Effector CD8-positive, alpha-beta T cell (primary cell): ENCODE measurements at places on chromosomes 6 and 20.

GRCh38 chr6:150667977-150668716 is 68.5 kb downstream of the PLEKHG1 start:
- no peak for DNase-seq

GRCh38 chr6:154157082-154157481 is 118.0 kb downstream of the OPRM1 start:
- DNase-seq: no peak

DNA sequence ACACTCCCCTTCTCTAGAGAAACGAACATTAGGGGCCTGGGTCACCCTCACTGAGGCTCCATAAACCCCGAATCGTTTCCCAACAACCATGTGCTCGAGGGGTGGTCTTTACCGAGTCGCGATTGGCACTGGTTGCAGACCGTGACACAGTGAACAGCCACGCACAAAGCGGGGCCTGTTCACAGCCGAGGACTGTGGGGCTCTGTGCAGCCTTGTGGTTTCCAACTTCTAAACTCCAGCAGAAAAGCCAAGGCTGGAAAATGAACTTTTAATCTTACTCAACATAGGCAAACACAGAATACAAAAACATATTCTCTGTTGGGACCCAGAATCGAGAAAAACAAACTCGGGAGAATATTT is 19.0 kb downstream of the RRBP1 start:
- no peak for DNase-seq

DNA sequence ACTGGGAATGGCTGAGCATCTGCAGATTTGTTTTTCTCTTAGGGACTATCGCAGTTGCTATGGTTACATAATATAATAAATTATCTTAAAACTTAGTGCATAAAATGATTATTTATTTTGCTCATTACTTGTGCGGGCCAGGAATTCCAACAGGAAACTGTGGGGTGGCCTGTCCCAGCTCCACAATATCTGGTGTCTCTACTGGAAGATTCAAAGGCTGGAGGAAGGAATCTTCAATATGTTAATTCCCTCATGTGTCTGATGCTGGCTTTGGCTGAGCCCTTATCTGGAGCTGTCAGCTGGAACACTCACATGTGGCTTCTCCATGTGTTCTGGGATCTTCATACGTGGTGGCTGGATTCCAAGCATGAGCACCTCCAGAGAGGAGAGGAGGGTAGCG is 23.9 kb upstream of the B3GAT2 start:
- DNase-seq: no peak

GRCh38 chr6:133208183-133208755 is 32.9 kb upstream of the EYA4 start:
- no peak for DNase-seq

- DNase-seq: no peak
Observed at GRCh38 chr20:50546729-50547314, 36.6 kb downstream of the PTPN1 start.

DNA sequence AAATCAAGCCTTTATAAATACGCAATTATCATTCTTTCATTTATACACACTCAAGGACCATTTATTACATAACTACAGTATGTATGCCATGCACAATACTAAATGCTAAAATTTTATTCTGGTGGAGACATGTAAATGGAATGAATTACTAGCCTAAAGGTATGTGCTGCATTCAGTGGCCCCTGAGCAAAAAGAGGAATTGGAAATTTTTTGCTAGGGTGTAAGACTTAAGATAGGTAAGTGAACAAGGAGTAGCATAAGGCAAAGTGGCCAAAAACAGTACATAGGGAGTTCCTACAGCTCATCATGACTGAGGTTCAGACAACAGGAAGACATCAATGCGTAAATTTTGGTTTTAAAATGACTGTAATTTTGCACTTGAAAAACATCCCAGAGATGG is 2.3 kb upstream of the MTFR2 start:
- no peak for DNase-seq

- no peak for DNase-seq
Observed at GRCh38 chr20:38932457-38933120, 6.4 kb downstream of the FAM83D start.

DNA sequence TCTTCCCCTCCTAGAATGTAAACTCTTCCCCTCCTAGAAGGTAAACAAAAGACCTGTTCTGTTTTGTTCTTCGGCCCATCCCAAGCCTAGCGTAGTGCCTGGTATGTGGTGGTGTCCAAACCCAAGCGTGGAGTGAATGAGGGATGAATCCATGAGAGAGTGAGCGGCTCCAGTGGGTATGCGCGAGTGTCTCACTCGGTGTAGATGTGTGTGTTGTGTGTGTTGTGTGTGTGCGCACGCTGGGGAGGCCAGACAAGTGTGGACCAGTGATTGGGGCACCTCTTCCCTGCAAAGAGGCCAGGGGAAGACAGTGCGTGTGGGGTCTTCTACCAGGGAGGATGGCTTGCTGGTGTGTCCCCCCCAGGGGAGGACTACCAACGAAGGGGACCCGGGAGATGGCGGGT is 392 bp upstream of the SLC2A10 start:
- no peak for DNase-seq

DNA sequence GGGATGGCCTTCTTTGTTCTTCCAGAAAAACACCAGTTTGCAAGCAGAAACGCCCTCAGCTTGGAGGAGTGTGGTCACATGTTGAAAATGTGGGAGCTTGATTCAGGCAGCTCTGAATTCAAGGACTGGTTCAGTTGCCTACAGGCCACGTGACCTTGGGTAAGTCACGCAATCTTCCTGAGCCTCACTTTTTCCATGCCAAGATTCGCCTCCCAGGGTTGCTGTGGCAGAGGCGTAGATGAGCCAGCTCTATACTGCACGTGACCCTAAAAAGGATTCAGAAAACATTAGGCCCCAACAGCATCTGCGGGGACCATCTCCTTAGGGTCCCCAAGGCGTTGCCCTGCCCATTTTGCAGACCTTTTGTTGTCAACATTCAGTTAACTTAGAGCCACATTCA is 112.0 kb upstream of the SNX9 start:
- no peak for DNase-seq

DNA sequence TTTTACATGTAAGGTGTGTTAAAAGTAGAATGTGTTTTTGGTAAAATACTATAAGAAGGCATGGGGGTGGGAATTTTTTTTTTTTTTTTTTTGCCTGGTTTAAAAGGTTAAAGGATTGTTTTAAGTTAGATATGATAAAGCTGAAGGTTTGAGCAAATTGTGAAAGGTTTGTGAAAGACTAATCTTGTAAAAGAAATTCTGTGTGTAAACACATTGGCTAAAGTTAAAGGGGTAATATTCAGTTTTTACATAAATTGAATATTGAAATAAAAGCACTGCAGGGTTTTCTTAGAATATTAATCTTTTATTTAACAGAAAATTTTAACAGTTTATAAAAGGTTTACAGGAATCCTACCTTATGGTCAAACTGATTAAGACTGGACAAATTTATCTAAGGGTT is 105.7 kb downstream of the DTNBP1 start:
- no peak for DNase-seq

DNA sequence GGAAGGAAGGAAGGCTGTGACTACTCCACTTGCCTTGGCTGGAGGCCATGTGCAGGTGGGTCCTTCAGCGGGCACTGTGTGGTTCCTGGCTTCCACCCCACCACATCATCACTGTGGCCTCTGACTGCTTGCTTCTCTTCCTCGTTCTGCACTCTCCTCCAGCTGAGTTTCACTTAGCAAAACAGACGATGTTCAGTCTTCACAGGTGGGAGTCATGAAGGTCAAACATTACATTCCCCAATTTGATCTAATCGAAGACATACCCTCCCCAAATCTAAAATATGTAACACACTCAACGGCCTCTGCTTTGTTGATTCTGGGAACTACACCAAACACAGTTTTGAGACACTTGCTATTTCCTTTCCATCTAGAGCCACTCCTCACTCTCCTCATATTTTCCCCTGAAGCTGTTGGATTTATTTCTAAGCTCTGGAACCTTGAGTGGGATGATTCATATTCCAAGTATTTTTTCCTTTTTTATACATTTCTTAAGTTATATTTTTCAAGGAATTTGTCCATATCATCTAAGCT is 132.5 kb upstream of the FOXA2 start:
- no peak for DNase-seq

- no peak for DNase-seq
Observed at GRCh38 chr6:39822846-39823815, 31.0 kb downstream of the DAAM2 start.

GRCh38 chr6:127608554-127609270 is 31.7 kb downstream of the C6orf58 start:
- no peak for DNase-seq

DNA sequence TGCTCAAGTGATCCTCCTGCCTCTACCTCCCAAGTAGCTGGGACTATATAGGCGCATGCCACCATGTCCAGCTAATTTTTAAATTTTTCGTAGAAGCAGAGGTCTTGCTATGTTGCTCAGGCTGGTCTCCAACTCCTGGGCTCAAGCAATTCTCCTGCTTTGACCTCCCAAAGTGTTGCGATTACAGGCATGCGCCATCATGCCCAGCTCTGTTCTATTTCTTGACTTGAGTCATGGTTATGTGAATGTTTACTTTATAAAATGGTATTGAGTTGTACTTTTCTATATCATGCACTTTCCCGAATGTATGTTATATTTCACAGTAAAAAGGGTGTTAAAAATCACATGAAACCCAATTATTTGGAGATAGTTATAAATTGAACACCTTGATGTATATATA is 17.3 kb upstream of the ATXN1 start:
- no peak for DNase-seq

GRCh38 chr6:154457046-154457713 is 53.3 kb downstream of the CNKSR3 start:
- DNase-seq: no peak

GRCh38 chr6:99467509-99468106 is 42.5 kb upstream of the PNISR start:
- no peak for DNase-seq

GRCh38 chr6:126156973-126157372 is 170.6 kb downstream of the TRMT11 start:
- DNase-seq: no peak
